ENCODE measurements at places on chromosomes 3 and 15.

GRCh38 chr3:111861391-111861790, 2.3 kb downstream of the PHLDB2 start:
- no peak for DNase-seq

- DNase-seq, result no peak
These were observed 36.6 kb downstream of the FAN1 start for GRCh38 chr15:30940359-30940758.

GRCh38 chr15:31102374-31103342, 1.1 kb upstream of the TRPM1 start:
- DNase-seq, result no peak

GRCh38 chr3:69329892-69330291, 56.0 kb downstream of the FRMD4B start:
- no peak for DNase-seq

DNA sequence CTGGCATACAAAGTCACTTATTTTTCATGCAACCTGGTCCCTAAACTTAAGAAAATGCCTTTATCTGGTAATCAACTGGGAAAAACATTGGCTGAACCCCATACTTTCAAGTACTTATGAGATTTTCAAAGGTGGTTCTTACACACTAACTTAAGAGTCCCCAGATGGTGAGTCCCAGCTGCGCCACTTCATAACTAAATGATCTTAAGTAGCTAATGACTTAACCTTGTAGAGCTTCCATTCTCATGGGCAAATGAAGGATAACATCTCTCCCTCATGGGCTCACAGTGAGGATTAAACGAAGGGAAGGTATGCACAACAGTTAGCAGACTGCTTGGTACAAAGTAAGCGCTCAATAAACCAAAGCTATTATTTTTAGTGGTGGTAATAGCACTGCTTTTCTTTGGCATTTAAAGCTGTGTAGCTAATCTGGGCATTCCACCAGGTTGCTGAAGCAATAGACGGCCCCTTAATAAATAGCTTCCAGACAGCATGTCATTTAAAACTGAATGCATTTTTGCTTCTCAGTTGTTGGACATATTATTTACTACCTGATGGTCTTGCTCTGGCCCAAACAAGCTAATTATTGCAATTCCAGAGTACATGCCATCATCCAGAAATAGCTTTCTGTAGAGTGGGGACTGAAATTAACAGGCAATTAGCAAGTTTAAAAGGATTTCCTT, 55.4 kb downstream of the LIPC start:
- no peak for DNase-seq

DNA sequence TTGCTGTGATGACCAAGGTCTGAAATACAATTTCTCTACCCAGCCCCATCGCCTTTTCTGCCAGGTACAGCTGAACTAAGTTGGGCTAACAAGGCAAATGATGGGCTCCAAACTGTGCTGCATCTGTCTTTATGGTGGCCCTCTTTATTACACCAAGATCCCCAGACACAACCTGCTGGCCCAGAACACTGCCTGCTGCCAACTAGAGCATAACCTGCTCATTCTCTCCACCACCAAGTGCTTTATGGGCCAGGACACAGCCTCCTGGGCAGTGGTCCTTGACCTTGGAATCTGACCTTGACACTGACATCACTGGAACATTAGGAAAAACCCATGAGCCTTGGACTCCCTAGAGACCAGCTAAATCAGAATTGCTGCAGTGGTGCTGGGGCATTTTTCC, 3.3 kb downstream of the LINS1 start:
- DNase-seq, result no peak

GRCh38 chr3:38630606-38631005, 18.9 kb downstream of the SCN5A start:
- no peak for DNase-seq

DNA sequence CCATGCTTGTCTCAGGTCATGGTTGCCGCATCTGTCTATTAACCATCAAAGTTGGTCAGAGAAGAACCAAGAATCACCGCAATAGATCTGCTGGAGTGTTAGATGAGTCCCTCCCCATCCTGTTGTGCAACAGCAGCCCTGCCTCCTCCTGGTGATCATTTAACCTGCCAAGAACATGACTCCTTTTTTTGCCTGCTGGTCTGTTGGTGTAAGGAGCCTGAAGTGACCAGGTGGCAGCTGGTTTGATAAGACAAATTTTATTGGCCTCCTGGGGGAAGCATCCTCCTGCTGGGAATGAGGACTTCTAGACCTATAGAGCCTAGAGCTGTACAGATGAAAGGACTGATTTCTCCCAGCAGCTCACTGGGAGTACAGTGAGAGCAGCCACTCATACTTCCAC, 43.5 kb upstream of the RAF1 start:
- DNase-seq, result no peak

DNA sequence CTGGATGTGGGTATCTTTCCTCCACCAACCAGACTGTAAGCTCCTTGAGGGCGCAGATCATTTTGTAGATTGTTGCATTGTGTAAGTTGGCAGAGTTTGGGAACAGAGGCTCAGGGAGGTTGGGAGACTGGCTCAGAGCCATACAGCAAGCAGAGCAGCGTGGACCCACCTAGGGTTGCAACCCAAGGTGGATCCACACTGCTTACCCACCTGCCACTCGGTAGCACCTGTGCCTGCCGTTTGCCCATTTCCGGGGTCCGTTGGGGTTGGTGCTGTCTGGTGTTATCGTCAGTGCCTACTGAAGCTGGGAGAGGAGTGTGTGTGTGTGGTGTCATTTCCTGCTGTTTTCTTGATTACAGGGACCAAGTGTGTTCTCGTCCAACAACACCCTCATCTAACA, 19.0 kb downstream of the SMAD6 start:
- DNase-seq, result no peak

DNA sequence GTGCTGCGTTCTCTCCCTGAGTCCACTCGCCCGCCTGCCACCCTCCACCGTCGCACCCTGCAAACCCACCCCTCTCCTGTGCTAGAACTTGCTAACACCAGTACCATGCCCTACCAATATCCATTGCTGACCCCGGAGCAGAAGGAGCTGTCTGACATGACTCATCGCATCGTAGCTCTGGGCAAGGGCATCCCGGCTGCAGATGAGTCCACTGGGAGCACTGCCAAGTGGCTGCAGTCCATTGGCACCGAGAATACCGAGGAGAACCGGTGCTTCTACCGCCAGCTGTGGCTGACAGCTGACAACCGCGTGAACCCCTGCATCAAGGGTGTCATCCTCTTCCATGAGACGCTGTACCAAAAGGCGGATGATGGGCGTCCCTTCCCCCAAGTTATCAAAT, 4.9 kb upstream of the ALAS1 start:
- DNase-seq, result no peak

GRCh38 chr3:194481103-194481502, 5.7 kb downstream of the ATP13A3 start:
- no peak for DNase-seq

DNA sequence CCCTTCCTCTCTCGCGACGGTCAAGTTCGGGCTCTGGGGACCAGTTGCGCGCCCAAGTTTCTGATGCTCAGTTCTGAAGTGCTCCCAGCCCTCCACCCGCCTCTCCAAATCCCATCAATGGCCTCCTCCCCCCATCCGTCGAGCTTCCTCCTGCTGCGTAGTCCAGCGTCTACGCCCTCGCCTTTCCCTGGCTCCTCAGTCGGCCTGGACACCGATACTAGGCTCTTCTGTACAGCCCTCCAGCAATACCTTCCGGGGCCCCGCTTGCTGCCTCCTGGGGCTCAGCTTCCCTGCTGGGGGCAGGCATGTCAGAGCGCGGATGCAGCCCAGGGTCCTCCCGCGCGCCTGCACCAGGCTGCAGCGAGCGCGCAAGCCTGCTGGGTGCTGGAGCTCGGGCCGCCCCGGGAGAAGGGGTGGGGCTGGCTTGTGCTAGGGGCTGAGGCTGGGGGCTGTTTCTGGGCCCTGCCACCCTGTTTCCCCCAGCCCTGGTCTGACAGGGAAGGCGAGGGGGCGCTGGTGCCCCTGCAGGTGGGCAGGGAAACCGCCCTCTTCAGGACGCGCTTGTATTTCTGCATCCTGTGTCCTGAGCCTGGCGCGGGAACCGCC, 353.3 kb upstream of the SUCLG2 start:
- DNase-seq, result no peak

GRCh38 chr3:66812136-66812535, 186.0 kb upstream of the KBTBD8 start:
- DNase-seq, result no peak

DNA sequence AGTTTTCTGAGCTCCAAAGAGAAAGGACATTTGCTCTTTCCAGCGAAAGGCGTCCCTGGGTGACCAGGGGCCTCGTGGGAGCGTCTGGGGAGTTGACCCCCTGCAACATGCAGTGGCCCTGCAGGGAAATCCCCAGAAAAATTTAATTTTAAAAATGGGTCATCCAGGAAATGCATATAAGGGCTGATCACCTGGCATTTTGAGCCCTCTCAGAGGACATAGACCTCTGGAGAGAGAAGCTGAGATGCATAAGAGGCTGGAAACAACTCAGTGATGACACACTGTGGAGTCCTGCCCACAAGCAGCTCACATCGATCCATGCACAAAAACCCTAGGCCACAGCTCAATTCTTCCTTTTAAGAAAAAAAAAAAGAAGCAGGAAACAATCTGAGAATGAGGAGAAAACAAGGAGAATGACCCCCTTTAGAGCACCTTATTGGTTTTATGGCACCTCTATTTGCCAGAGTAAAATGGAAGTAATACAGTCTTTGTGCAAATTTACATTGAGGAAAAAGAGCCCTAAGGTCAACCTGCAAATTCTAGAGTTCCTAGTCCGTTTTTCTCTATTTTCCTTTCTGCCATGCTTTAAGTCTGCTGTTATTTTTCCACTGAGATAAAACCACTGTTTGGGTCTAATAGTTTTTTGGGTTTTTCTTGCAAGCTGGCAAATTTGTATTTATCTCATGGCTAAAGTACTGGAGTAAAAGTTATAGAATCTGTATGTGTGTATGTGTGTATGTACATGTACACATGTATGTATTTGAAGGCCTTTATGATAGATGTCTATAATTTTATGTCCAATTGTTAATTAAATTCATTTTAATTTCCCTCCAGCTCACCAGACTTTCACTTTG, 6.9 kb upstream of the BDH1 start:
- DNase-seq, result no peak

DNA sequence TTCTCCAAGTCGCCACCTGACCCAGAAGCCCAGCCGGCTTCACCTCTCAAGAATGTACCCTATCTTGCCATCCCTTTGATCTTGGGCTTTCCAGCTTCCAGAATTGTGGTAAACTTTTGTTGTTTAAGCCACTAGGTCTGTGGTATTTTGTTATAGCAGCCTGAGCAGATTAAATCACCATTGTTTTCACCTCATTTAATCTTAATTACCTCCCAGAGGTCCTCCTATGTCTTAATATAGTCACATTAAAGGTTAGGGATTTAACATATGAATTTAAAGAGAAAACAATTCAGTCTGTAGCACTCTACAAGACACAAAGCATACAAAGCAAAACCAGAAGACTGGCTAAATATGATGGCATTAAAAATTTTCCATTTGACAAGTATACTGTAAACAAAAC, 123.4 kb upstream of the CADM2 start:
- no peak for DNase-seq
